ENCODE measurements at places on chromosomes 12 and 14.

DNA sequence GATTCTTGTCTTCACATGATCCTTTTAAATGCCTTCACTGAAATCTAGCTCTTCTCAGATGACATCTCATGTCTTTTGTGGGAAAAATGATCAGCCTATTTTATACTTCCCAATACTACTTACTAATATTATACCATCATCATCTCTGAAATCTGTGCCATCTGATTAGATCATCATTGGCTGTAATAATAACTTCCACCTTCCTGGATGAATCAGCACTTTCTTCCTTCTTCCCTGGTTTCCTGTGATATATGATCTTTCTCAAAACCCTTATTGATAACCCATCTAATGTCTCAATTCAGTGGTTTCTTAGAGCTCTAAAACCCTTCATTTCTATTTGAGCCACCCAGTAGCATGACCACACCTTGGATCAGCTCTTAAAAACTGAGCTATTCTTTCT, 30.9 kb downstream of the GPR137C start:
- H3K36me3 ChIP-seq: no peaks in the 10 kb centered on the region
- H3K4me1 ChIP-seq: peaks cover 13% of the 10 kb centered on the region
- no peak overlapping the region for H3K4me3 ChIP-seq
- no peaks in the 10 kb centered on the region for H3K27me3 ChIP-seq
- no peak overlapping the region for H3K27ac ChIP-seq

GRCh38 chr12:122730215-122731014, at the start of gene HCAR1:
TSS of gene HCAR1 (minus strand) at chr12:122730844. CDS start at chr12:122730339, 505 bp downstream.
- H3K27ac ChIP-seq: peak within 1 kb of the TSS; percentile 57
- no peaks in the 10 kb centered on the region for H3K27me3 ChIP-seq
- no peaks in the 10 kb centered on the region for H3K36me3 ChIP-seq
- H3K4me3 ChIP-seq: no peak within 1 kb of the TSS
- H3K4me1 ChIP-seq: peaks cover 43% of the 10 kb centered on the region

DNA sequence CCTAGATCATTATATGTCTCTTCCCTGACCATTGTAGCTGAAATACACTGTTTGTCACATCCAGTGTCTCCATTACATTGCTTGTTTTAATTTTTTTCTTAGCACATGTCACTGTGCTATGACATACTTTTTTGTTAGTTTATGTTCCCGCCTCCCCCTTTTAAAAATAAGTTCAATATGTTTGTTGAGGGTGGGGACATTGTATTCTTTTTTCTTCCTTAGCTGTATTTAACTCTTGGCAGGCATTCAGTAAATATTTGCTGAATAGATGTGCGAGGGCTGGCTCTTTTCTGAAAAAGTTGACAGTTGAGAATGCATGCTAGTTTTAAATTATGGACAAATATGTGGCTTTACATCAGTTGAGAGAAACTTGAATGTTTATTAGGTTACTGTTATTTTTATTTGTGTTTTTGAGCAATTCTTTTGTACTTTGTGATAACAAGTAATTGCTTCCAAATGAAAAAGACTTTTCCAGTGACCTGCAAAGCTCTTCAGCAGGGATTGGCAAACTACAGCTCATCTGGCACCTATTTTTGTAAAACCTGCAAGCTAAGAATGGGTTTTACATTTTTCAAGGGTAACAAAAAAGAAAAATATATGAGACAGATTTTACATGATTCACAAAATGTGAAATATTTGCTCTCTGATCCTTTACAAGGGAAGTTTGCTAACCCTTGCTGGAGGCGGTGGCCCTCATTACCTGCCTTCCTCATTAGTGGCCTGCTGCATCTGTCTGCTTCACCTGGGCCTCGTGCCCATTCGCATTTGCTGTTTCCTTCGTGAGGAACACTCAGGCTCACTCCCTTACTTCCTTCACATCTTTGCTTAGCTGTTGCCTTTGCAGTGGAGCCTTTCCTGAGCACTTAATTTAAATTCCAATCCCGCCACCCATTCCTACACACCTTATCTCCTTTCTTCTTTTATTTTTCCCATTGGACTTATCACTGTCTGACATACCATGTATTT, 229.4 kb downstream of the ERC1 start:
- no peak for DNase-seq
- no peaks in the 10 kb centered on the region for H3K36me3 ChIP-seq
- H3K27me3 ChIP-seq: no peaks in the 10 kb centered on the region
- H3K27ac ChIP-seq: no peak overlapping the region
- peaks cover 5% of the 10 kb centered on the region for H3K4me1 ChIP-seq

- no peaks in the 10 kb centered on the region for H3K36me3 ChIP-seq
- no peak overlapping the region for H3K4me3 ChIP-seq
- no peak for DNase-seq
Measured at GRCh38 chr14:49928015-49928414, 35.1 kb downstream of the ARF6 start.

DNA sequence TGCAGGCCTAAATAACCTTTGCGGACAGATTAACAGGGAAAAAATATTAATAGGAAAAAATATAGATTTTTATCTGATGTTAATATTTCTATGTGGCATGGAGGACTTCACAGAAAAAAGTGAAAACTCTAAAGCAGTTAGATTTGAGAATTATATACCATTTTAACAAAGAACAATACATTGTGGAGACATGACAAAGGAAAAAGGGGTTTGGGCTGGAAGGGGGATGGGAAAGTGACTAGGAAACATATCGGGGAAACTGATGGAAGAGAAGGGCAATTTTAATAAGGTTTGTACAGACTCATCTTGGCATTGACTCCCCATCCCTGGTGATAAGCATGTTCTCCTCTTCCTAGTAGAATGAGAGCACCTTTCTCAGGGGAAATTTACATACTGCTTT, 21.0 kb upstream of the GPRC5D start:
- no peaks in the 10 kb centered on the region for H3K27me3 ChIP-seq
- no peak for DNase-seq
- no peak overlapping the region for H3K27ac ChIP-seq
- H3K36me3 ChIP-seq: peaks cover 60% of the 10 kb centered on the region

GRCh38 chr12:77153706-77154105, 88.3 kb upstream of the E2F7 start:
- H3K36me3 ChIP-seq: no peaks in the 10 kb centered on the region
- H3K27ac ChIP-seq: no peak overlapping the region
- H3K27me3 ChIP-seq: peaks cover 33% of the 10 kb centered on the region
- H3K4me1 ChIP-seq: peaks cover 3% of the 10 kb centered on the region
- DNase-seq: no peak

- H3K36me3 ChIP-seq: peaks cover 12% of the 10 kb centered on the region
- peaks cover 27% of the 10 kb centered on the region for H3K4me1 ChIP-seq
- H3K27me3 ChIP-seq: no peaks in the 10 kb centered on the region
- no peak overlapping the region for H3K4me3 ChIP-seq
- DNase-seq: no peak
- peak overlapping the region; percentile 62 for H3K27ac ChIP-seq
Measured at GRCh38 chr14:91284791-91285548, 40.5 kb upstream of the GPR68 start.

- no peaks in the 10 kb centered on the region for H3K27me3 ChIP-seq
- DNase-seq: no peak
- H3K36me3 ChIP-seq: peaks cover 56% of the 10 kb centered on the region
- no peak overlapping the region for H3K4me3 ChIP-seq
Measured at GRCh38 chr12:57273516-57273915, 22.5 kb upstream of the STAC3 start.
